Germinal center (tissue), 1 donor: ENCODE measurements at places on chromosomes 6 and 20.

DNA sequence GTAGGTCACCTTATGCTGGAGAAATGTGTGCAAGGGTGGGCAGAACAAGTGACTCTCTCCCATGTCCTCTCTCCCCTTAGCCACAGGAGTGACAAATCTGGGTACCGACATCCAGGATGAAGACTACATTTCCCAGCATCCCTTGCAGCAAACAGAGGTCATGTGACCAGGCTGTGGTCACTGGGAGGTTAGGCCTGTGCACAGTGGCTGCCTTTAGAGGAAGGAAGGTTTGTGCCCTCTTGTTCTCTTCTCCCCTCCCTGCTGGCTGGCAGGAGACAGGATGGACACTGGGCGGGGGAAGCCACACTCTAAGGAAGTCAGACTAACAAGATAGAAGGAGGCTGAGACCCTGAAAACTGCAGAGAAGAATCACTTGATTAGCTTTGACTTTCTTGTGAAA, 360.2 kb downstream of the PREX1 start:
- peak; percentile 36 for DNase-seq

DNA sequence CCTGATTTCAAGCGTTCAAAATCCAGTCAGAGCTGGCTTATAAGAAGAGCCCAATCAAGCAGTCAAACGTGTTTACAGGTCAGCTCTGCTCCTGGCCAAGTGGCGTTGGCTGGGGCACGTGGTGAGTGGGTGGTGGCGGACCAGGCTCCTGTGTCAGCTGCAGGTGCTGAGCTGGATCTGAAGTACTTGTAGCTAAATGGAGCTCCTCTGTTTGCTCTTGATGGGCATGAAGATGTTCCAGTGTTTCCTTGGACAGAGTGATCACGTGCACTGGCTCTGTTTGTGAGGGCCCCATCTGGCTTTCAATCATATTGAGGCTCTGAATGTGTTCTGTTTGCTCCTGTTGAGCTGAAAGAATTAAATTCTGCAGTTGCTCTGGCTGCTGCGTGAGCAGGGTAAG, 10.2 kb upstream of the MICAL1 start:
- DNase-seq: no peak

DNA sequence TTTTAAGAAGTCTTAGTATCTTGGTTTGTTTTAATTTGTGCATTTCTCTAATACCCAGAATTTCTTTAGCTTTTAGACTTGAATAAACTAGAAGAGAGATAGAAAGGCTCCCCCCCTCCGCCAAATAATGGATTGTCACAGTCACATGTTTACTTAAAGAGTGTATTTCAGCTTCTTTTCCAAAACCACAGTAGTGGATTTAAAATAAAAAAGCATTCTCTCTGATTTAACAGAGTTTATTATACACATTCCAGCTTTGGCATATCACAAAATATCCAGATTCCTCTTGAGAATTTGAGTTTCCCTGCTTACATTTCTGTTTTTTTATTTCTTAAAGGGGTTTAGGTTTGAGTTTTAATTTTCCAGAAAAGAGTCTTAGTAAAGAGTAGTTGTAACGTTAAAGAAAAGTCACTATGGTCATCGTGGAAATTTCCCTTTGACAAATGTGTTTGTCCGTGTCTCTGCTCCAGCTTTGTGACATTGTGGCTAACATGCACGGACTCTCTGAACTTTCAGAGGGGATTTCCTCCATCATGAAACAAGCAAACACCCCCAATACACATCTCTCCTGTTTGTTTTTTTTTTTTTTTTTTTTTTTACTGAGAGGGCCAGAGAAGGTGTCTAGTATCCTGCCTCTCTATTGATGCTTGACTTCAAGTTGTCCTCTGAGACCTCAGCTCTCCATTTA, 113.5 kb upstream of the SUPT3H start:
- DNase-seq: no peak

- no peak for DNase-seq
Observed at GRCh38 chr6:26743157-26743821, 83.7 kb upstream of the ZNF322 start.

DNA sequence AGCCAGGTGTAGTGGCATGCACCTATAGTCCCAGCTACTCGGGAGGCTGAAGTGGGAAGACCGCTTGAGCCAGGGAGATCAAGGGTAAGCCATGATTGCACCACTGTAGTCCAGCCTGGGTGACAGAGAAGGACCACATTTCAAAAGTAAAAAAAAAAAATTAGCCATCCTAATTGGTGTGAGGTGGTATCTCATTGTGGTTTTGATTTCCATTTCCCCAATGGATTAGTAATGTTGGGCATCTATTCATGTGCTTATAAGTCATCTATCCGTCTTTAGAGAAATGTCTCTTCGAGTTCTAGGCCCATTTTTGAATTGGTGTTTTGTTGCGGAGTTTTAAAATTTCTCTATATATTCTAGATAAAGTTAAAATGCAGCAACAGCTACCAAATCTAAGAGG, 21.7 kb downstream of the ABHD12 start:
- no peak for DNase-seq

DNA sequence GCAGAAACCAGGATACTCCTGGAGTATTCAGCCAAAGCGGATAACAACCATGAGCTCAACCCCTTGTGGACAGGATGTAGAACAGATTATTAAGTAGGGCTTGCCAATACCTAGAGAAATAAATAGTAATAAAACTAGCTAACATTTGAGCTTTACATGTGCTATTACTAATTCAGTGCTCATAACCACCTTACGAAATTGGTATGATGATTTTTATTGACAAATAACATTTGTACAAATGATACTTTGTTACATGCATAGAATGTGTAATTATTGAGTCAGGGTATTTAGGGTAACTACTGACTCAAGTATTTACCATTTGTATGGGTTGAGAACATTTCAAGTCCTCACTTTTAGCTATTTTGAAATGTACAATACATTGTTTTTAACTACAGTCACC, 287.9 kb downstream of the CDC5L start:
- DNase-seq: no peak

DNA sequence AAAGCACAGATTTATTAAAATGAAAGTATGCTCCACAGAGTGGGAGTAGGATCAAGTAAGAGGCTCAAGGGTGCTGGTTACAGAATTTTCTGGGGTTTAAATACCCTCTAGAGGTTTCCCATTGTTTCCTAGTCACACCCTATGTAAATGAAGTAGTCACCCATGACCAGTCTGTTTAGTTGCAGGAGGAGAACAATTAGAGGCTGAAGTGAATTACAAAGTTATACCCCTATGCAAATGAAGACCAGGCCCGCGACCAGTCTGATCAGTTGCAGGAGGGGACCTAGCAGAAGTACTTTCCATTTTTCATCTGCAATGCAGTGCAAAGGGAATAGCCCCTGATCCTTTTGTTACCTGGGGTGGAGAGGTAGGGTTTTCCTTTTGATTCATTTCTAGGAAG, 11.8 kb upstream of the FILIP1 start:
- DNase-seq: no peak

DNA sequence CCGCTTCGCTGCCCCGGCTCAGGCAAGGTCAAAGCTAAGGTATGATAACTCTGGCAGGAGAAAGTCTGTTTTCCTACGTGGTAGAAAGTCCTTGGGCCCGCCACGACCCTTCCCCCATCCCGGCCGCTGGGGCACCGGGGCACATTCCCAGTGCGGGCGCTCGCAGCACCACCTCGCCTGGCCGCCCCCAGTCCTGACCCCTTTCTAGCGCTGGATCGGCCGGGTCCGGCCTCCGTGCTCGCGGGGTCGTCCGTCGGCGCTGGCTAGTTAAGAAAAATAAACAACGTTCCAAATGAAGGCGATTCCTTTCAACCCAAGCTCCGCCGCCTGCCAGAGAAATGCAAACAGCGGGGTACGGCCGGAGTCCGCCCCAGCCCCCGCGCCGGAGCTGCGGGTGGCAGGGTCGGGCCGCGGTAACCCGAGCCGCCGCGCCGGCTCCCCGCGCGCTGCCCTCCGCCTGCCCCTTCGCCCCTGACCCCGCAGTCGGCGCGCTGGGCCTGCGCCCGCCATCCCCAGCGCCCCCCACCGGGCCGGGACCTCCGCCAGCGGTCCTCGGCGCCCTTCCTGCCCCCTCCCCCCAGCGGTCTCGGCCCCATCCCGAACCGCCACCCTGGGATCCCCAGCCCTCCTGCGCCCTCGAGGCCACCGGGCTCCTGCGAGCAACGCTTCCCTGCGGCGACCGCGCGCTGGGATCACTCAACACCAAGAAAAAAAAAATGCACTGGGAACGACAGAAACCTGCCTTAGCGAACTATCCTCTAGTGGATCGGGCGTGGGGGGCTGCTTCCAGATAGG, 37.6 kb downstream of the NCR2 start:
- DNase-seq: no peak

DNA sequence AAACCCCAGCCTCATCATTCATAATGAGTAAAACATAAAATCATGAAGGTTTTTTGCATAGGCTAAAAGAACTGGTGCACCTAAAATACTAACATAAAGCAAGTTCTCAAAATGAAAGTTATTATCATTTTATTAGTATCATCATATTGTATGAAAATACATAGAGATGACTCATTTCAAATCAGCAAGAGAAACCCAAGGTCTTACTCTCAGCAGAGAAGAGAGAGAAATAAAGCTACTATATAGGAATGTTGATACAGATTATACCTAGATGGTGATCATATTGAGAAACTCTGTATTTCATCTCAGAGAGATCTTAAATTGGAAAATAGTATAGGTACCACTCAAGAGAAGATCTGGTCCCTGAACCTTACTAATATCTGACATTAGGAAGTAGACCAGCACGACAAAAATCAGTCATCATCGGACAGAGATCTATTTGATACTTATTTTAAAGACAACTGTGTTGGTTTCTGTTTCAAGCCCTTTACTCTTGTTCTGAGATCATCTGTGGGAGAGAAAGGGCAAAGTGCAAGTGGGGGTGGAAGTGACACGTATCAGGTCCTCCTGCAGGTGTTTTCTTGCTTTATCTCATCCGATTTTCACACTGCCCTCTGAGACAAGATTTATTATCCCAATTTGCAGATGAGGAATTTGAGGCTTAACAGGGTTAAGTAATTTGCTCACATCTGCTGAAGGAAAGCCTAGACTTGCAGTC, 532.3 kb downstream of the MAFB start:
- no peak for DNase-seq

DNA sequence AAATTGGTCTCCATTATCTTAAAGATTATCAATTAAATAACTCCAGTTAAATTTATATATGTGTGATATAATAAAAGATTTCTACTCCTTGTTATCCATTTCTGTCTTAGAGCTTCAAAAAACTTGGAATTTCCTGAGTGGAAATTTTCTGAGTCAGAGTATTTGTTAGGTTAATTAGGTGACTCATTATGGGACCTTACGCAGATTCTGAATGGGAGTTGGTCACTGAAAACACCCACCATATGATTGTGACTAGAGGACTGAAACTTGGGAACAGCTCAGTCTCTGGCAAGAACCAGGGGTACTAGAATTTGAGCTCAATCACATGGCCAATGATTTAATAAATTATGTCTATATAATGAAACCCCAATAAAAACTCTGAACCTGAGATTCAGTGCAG, 125.4 kb upstream of the HMGCLL1 start:
- DNase-seq: no peak

DNA sequence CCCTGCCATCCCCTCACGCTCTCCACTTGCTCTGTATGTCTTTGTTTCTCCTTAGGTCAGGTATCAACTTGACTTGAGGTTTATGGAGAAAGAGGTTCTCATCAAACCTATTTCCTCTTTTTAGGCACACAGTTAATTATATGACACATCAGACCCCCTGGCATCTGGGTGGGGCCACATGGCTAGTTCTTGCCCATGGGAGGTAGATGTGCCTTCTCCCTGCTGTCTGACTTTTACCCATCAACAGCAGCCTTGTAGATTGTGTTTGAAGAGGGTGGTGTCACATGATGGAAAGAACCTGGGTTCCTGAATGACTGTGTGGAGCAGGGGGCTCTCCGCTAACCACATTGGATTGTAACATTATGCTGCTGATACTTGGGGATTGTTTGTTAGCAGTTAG, 7.2 kb upstream of the UQCC2 start:
- DNase-seq: no peak

DNA sequence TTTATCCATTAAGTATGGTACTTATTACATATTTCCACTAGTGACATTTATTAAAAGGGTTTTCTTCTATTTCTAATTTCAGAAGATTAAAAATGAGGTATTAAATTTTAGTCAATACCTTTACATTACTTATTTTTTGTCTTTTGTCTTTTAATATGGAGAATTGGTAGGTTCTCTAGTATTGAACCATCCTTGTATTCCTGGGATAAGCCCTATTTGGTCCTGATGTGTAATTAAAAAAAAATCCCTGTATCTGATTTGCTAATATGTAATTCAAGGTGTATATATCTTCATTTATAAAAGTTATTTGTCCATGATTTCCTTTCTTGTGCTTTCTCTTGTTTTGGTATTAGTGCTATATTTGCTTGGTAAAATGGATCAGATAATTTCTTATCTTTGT, 153.7 kb downstream of the TRMT11 start:
- no peak for DNase-seq

- no peak for DNase-seq
Observed at GRCh38 chr6:1644516-1645060, 34.9 kb downstream of the FOXC1 start.

- DNase-seq: no peak
Observed at GRCh38 chr6:28864326-28864923, 59.4 kb downstream of the TRIM27 start.

DNA sequence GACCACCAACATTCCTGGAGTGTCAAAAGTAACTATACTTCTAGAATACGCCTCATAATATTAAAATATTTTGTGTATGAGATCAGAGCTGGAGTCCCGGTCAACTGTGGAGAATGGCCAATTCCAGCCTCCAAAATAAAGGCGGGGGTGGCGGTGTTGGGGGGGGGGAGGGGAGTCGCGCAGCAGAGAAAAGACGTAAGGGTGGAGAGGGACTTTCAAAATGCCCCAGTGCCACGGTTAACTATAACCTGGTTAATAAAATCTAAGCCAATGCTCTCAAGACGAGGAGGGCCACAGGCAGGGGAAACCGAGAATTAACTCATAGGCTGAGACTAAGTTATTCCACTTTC, 1.3 kb downstream of the NUP153 start:
- peak; percentile 29 for DNase-seq

- DNase-seq: no peak
Observed at GRCh38 chr20:53631909-53632662, 38.4 kb upstream of the ZNF217 start.

GRCh38 chr6:46312654-46313053, 141.9 kb upstream of the ENPP5 start:
- DNase-seq: no peak

DNA sequence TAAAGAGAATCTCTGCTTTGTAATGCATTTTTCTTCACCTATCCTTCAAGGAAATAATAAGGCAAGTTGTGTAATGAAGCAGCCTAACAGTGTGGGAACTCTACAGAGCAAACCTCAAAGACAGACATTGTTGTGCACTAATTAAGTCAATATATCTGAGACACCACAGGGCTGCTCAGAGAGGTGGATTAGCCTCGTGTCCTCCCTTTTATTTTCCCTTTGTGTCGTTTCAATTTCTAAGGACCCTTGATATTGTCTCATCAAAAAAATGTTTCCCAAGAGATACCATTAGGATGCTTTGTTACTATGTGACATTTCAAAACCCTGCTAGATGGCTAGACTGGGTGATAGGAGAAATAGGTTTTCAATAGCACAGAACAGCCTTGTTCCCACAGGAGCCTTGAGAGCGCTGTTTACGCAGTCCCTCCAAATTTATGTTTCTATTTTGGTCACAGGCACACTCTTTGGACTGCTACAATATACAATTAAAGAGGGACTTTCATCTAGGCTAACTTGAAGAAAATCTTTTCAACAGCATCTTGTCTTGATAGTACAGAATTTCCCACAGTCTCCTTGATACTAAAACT, 23.1 kb downstream of the UBE3D start:
- DNase-seq: no peak

- DNase-seq: no peak
Observed at GRCh38 chr20:21509597-21510371, 4.1 kb downstream of the NKX2-2 start.
